ENCODE measurements at places on chromosomes 2 and 18.
A peak's percentile ranks its signal among the peaks of the same experiment; 100 is the strongest.

DNA sequence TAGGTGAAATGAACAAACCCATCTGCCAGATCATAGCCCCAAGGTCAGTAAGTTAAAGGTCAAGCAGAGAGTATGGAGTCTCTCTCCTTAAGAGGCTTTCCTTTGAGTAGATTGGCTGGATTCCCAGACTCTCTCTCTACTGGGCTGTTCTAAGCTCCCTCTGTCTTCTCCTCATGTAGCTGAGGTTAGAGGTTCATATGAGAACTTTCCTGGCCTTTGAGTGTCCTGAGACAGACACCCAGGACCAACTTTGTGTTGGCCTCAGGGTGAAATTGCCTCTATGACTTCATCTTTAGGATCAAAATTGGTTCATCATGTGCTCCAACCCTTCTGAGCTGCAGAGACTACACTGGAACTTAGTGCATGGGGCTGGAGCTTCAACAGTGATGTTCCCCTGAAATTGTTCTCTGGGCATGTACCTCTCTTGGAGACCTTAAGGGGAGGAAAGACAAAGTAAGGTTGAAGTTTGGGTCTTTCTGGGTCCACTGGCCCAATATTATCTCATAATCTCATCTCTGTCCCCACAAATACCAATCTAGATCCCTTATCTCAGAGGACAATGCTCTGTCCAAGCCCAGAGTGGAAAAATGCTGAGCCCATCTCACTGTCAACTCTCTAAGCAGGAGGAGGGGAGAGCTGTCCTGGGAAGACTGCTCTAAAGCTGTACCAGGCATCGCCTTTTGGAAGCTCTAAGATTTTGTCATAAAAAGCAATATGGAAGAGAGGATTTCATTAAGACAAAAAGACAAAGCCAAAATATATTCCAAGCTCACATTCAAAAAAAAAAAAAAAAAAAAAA, 177.3 kb upstream of the ARL4C start:
- no peak for DNase-seq

DNA sequence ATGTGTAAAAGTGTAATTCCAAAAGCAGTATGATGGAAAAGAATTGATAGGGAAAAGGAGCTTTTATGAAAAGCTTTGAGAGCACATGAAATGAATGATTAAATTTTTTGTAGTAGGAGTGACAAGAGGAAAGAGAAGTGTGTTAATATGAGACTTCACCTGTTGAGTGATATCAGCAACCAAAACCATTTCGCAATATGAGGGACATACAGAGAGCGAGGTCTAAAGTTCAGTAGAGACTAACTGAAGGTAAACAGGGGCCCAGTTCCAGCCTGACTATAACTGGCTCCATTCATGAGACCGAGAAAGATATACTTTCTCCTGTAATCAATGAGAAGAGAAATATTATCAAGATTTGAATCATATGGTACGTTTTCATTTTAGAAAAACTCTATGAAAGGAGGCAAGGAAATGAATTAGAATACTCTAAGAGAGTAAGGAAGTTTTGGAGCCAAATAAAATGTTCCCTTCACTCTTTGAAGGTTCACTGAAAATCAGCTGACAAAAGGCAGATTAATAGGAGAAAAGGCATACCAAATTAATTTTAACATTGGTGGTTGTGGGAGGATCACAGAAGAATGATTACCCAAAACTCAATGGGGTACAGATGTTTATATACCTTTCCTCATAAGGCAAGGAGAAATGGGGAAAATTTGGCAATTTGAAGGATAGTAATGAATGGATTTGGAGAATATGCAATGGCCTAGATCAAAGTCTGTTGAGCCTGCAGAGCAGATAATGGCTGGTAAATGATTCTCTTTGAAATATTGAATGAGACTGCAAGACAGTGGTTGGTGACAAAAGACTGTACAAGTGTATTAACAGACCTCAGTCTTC, 932.2 kb downstream of the TDRD15 start:
- no peak for DNase-seq

- DNase-seq = no peak
Observed at GRCh38 chr2:80896576-80896975, 592.0 kb upstream of the LRRTM1 start.

- DNase-seq = no peak
Observed at GRCh38 chr18:29501952-29502351, 1325.0 kb upstream of the CDH2 start.

- DNase-seq = no peak
Observed at GRCh38 chr2:218261423-218262236, 815 bp downstream of the GPBAR1 start.

DNA sequence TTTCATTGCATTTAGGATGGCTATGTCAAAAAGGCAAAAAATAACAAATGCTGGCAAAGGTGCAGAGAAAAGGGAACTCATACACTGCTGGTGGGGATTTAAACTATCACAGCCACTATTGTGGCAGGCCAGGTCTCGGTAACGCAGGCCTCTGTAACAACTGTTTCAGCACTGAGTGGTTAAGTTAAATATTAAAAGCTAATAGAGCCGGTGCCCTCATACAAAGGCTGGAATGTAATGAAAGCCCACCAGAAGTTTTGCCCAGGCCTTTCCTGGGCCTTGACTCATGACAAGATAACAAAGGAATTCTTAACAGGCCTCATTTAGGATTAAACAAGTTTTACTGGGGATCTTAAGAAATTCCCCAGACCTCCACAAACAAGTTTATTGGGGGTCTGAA, 10.7 kb downstream of the MERTK start:
- no peak for DNase-seq

- no peak for DNase-seq
Observed at GRCh38 chr2:223815884-223816570, 21.4 kb downstream of the AP1S3 start.

DNA sequence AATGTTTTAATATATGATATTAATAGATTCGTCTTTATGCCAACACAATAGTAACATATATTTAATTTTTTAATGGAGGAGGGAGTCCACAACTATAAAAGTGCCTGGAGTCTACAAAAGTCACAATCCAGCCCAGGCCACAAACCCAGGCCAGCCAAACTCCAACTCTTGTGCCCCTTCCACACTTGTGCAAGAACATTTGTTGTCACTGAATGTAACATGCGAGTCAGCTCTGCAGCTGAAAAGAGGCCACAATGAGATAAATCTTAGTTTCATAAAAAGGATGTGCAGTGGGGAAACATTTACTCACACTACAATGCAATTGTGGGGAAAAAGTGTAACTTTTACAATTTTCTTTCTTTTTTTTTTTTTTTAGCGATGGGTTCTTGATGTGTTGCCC, 110.8 kb downstream of the MCFD2 start:
- no peak for DNase-seq

DNA sequence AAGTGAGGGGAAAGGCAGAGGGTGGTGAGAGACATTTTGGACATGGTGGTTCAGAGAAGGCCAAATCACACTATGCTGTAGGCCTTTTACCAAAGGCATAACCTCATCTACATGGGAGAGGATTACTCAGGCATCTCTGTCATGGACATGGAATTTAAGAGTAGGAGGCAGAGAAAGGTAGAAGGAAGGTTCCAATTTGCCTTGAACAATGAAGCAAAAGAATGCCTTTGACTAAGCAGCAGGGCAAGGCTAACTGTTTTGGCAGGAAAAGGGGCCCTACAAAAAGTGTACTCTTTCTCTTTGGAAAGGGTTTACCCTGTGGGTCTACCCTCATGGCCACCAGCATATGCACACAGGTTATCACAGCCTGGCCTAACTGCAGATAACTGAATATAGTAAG, 45.6 kb upstream of the RNU4ATAC start:
- DNase-seq = no peak

- DNase-seq = no peak
Observed at GRCh38 chr2:231277962-231278361, 79.5 kb downstream of the ARMC9 start.

DNA sequence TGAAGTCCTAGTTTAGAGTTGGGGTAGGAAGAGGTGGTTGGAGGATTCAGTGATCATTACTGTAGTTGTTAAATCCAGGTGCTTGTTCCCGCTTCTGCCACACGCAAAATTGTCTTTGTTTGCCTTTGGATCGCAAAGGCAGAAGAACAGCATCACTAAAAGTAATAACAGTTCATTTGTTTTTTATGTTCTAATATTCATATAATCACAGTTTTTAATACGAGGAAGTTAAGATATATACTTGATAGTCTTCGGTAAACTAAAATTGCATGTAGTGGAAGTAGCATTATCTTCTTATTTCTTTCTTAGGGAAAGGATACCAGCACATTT, 365 bp downstream of the NDUFB3 start:
- no peak for DNase-seq

DNA sequence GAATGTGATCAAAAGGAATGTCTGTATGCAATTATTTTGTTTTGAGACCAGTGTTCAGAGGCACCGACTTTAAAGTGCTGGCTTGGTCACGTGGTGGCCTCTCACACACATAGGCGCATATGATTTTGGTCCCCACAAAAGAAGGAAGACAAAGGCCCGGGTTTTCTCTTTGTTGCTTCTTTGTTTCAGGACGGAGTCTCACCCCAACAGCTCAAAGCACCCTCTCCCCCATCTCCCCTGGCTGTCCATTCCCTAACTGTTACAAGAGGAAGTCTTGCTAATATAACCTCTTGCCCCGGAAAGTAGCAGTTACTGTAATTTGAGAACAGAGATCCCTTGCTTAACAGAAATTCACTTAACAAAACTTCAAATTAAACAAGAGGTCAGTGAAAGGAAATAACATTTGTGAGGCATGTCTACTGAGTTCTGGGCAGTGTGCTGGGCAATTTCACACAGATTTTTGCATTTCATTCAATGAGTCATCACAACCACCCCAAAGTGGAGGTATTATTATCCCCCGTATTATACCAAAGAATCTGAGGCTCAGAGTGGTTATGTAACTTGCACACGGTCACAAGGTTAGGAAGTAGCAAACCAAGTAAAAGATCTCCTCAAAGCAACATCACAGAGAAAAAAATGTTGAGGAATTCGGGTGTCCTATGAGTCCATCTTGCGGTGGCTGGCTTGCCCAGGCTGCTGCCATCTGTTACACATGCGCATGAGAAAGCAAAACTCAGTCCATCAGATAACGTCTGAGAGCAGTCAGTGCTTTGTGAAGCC, 75.8 kb downstream of the SDC1 start:
- no peak for DNase-seq

- DNase-seq = no peak
Observed at GRCh38 chr2:9030190-9030589, 26.7 kb upstream of the MBOAT2 start.

- no peak for DNase-seq
Observed at GRCh38 chr18:73189718-73190117, 321.9 kb upstream of the NETO1 start.

DNA sequence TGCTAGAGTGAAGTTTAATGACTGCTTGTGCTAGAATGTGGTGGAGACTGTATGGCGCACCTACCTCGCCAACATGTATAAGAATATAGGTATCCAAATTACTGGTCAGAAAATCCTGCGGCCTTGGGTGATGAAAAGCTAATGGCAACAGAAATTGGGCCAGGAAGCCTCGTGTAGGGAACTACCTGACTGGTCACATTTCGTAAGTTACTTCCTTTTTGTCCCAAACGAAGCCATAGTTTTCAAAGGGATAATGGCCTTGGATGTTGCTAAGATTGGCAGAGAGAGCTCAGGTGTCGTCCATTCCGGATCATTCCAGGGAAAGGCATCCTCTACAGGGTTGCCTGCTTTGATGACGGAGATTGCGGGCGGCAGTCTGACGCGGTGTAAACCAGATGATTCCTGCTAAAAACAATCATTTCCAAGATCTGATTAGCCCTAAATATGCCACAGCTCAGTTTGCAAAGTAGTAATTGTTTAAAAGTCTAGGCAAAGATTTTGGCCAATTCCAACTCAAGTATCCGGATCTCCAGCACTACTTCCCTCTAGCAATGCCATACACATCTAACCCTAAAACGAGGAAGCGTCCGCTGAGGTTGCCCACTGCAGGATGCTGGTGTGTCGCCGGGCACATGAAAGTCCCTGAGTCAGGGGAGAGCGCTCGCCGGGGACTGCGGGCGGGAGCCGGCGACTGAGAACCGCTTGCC, 708 bp upstream of the MALT1 start:
- no peak for DNase-seq

DNA sequence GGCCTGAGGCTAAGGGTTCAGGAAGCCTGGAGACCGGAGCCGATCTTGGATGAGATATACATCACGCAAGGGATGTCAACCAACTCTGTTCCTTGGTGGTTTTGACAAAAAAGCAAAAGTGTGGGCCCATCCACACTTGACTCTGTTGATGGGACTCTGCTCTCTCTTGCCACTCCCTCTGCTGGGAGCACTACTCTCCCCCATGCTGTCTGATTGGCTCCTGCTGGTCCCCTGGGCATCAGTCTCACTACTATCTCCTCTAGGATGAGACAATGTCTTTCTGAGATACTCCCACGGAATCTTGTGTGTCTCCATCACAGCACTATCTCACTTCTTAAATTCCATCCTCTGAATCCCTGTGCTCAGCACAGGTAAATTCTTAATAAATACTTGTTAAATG, 56.8 kb upstream of the DNMT3A start:
- no peak for DNase-seq

DNA sequence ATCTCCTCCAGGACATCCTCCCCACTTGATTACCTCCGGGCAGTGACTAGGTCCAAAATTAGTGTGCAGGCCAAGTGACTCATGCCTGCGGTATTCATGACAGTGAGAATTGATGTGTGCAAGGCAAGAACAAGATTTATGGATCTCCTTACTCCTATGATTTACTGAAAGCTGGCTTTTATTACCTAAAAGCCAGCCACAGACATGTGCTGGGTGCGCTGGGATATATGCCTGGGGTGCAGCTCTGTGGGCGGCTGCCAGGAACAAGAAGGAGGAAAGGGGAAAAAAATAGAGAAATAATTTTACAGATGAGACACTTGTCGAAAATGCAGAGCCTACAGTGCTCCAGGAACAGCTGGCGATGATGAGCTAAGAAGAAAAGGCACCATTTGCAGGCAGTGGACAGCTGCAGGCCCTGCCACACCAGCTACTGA, 359.3 kb downstream of the CMPK2 start:
- no peak for DNase-seq

DNA sequence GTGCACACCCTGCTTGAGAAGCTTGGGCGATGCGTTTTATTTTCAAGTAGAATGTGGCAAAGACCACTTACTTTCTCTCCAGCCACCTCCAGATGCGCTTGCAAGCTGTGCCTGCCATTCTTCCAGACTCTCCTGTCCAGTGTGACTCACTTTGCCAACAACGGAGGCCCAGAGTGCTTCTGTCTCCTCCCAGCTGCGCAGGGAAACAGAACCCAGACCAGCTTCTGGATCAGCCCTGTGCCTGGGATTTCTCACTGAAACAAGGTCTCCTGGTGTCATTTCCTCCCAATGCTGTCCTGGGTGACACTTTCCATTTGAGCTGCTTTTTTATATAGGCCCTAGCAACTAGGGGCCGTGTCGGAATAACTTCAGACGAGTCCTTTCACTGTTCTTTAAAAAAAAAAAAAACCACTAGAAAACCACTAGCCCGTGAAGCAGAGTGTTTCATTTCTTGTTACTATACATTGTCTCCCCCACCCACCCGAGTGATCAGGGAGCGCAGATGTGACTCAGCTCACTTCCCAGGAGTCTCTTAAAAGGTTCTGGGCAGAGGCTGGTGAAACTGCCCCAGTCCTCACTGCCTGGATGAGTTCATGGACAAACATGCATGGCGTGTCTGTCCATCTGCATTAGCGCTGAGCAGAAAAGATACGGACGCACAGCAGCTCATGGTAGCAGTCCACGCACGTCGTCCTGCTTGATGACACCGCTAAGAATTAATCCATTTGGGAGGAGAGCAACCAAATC, 25.3 kb upstream of the RPL31 start:
- DNase-seq = no peak

- DNase-seq = no peak
Observed at GRCh38 chr18:7541835-7542234, 25.3 kb upstream of the PTPRM start.

- peak; percentile 29 for DNase-seq
Observed at GRCh38 chr2:217972490-217972889, 30.3 kb downstream of the TNS1 start.

All from NCI-H774 (cell line).